Glutamatergic neuron (in vitro differentiated cells): ENCODE measurements at places on chromosomes 7 and 10. TPM values are rescaled to one million over a fixed set of nuclear protein-coding genes. Genes with fewer than 3 reads are reported as not detected.

- DNase-seq: no peak
- no peak overlapping the region for H3K27ac ChIP-seq
- no peak overlapping the region for H3K4me3 ChIP-seq
Measured at GRCh38 chr7:43856996-43857395, 12.3 kb downstream of the MRPS24 start.

DNA sequence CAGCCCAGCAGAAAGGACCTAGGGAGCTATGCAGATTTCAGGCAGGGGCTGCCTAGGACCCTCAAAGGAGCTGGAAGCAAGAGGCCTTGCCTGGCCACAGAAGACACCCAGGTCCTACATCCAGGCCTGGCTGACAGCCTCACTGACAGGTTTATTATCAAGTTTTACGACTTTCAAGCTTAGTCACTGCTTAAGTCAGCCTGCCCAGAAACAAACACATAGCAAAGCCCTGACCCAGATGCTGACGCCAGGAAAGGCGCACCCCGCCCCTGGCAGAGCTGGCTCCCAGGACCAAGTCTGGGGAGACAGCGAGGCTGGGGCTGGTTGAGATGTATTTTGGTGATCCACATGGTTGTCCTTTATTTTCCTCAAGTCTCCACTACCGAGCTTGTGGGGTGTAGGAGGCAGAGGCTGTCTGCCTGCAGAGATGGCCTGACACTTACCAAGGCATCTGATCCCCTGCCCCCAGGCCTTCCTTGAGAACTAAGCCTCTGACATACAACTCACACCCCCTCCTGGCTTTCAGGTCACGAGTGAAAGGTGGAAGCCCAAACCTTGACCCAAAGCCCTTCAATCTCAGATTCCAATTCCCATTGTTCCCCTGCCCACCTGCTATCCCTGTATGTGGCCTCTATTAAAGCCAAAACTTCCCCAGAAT, 80.7 kb upstream of the EMX2 start:
- H3K4me1 ChIP-seq: no peaks in the 10 kb centered on the region
- DNase-seq: no peak
- peaks cover 2% of the 10 kb centered on the region for H3K27me3 ChIP-seq
- H3K27ac ChIP-seq: no peak overlapping the region

DNA sequence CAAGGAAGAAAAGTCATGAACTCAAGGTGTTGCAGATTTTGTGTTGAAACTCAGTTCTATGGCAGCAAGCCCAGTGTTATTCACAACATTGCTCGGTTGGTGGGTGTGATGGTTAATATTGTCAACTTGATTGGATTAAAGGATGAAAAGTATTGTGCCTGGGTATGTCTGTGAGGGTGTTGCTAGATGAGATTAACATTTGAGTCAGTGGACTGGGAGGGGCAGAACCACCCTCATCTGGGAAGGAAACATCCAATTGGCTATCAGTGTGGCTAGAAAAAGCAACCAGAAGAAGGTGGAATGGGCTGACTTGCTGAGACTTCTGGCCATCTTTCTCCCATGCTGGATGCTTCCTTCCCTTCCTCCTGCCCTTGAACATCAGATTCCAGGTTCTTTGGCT, 353.2 kb downstream of the ADRA2A start:
- no peaks in the 10 kb centered on the region for H3K36me3 ChIP-seq
- H3K4me1 ChIP-seq: no peaks in the 10 kb centered on the region
- no peak overlapping the region for H3K4me3 ChIP-seq
- H3K27ac ChIP-seq: no peak overlapping the region
- DNase-seq: no peak

GRCh38 chr10:81873932-81874816, 820 bp upstream of the NRG3 start:
- peaks cover 5% of the 10 kb centered on the region for H3K36me3 ChIP-seq
- peaks cover 21% of the 10 kb centered on the region for H3K27me3 ChIP-seq
- H3K4me3 ChIP-seq: peak overlapping the region; percentile 71
- peaks cover 22% of the 10 kb centered on the region for H3K4me1 ChIP-seq
- DNase-seq: peak; percentile 87
- H3K27ac ChIP-seq: no peak overlapping the region

GRCh38 chr7:37916673-37917660, at the start of gene SFRP4:
Gene SFRP4 (minus strand): TSS chr7:37916817. CDS start chr7:37916537, 280 bp downstream.
- peak within 1 kb of the TSS; percentile 86 for H3K4me3 ChIP-seq
- no peak within 1 kb of the TSS for H3K27ac ChIP-seq
- H3K4me1 ChIP-seq: peaks cover 4% of the 10 kb centered on the region
- H3K27me3 ChIP-seq: peaks cover 8% of the 10 kb centered on the region
- peak; percentile 66 for DNase-seq

DNA sequence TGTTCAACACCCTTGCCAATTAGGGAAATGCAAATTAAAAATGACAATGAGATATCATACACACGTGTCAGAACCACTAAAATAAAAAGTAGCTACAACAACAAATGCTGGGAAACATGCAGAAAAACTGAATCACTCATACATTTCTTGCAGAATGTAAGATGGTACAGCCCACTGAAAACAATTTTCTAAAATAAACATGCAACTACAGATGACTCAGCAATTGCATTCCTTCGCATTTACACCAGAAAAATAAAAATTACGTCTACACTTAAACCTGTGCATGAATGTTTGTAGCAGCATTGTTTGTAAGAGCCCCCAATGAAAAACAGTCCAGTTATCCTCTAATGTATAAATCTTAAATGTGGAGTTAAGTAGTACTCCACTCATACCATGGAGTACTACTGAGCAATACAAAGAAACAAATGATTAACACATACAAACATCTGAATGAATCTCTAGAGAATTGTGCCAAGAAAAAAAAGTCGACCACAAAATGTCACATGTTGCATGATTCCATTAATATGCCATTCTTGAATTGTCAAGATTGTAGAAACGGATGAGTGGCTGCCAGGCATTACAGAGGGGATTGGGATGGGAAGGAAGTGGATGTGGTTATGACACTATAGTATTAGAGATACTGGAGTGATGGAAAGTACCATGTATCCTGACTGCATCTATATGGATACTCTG, 134.6 kb upstream of the NPSR1 start:
- H3K27me3 ChIP-seq: no peaks in the 10 kb centered on the region
- no peak overlapping the region for H3K27ac ChIP-seq
- H3K4me1 ChIP-seq: no peaks in the 10 kb centered on the region
- no peaks in the 10 kb centered on the region for H3K36me3 ChIP-seq

DNA sequence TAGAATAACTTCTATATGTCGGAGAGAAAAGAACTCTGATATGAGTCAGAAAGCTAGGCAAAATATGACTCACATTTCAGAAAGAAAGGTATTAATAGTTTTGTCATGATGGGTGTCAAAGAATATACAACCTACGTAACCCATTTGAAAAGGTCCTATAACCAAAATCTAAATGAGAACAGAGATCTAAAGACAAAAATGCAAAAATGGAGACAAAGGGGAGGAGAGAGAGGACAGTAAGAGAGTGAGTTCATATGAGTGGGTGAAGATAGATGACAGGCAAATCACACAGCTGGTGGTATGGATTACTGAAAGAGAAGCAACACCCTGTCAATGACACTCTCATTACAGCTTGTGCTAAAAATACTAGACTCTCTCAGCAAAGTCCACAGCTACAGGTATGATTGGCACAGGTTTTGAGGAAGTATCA, 25.6 kb downstream of the ANKMY2 start:
- H3K27me3 ChIP-seq: no peaks in the 10 kb centered on the region
- DNase-seq: no peak
- H3K4me3 ChIP-seq: no peak overlapping the region

CRYGN gene
- total RNA-seq: not detected

HECTD2 gene
- 27.6 TPM for total RNA-seq

ABI1 gene
- total RNA-seq: 37.3 TPM
